AG04449 (cell line): ENCODE measurements at places on chromosomes 5 and 9.

GRCh38 chr5:76199336-76200318 lies 116.4 kb downstream of the SV2C start:
- DNase-seq, result no peak

GRCh38 chr9:133066181-133066983 lies 4.6 kb downstream of the CEL start:
- no peak for DNase-seq

GRCh38 chr5:3584724-3585531 lies 10.7 kb upstream of the IRX1 start:
- no peak for DNase-seq

GRCh38 chr5:39713250-39713916 lies 288.6 kb upstream of the DAB2 start:
- no peak for DNase-seq

GRCh38 chr5:2903451-2904395 lies 152.2 kb upstream of the IRX2 start:
- DNase-seq, result no peak

GRCh38 chr5:132086277-132086794 lies 12.7 kb downstream of the CSF2 start:
- DNase-seq, result no peak

GRCh38 chr5:88805151-88805784 lies 77.7 kb downstream of the MEF2C start:
- no peak for DNase-seq

DNA sequence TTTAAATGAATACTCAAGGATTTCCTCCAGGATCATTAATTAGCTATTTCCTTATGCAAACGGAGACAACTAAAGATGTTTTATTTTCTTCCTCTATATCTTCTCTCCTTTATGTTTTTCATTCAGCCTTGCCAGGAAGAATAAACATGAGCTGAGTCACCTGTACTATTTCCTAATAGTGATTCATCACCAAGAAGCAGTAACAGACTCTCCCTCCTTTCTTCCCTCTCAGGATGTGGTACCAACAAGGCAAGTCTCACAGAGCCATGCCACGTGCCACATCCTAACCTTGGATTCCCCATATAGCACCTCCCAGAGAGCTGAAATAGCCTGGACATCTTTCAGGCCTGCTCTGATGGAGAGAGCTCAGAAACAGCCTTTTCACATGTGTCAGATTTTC lies 758.6 kb upstream of the DMAC1 start:
- no peak for DNase-seq

DNA sequence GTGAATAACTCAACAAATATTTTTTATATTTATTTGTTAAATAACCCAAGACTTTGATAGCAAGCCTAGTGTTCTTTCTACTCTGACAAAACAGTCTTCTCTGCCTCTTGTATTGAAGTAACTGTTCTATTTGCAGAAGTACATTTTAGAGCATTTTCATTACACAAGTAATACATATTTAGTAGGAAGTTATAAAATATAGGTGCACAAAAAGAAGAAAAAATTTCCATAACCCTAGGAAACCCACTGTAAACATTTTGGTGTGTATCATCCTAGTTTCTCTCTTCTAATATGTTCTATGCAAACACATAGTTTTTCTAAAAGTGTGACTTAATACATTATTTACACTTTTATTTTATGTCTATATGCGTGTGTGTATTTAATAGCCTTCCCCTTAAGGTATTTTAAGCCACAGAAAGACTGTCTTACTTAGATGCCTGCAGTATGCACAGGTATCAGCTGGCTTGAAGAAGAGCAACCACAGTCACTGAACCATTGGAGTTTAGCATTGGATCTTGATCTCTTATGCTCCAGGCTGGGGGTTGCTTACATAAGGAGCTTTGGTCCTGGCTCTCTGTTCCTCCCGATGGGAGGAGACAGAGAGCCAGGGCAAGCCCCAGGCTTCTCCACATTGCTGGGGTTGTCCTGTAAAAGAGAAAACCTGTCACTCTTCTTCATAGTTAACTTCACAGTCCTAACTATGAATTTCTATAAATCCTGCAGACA lies 3.8 kb downstream of the SELENOP start:
- DNase-seq, result no peak

GRCh38 chr5:122444411-122444810 lies 132.4 kb downstream of the SNCAIP start:
- no peak for DNase-seq

DNA sequence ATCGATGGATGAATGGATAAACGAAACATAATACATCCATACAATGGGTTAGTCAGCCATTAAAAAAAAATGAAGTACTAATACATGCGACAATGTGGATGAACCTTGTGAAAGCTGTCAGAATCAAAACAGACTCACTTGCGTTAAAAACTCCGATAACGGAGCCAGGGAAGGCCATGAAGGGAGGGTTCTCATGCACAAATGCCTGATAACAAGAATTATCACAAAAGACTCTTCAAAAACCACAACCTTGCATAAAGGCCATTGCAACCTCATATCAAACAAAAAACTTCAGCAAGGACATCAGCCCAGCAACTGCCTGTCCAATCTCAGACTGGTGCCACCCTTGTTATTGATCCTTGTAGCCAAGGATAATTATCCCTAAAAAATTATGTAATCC lies 13.7 kb downstream of the ERMP1 start:
- DNase-seq, result no peak

- no peak for DNase-seq
Observed at GRCh38 chr9:19934301-19934871, 145.5 kb upstream of the SLC24A2 start.

GRCh38 chr9:91048749-91049148 lies 247.1 kb downstream of the SYK start:
- no peak for DNase-seq

DNA sequence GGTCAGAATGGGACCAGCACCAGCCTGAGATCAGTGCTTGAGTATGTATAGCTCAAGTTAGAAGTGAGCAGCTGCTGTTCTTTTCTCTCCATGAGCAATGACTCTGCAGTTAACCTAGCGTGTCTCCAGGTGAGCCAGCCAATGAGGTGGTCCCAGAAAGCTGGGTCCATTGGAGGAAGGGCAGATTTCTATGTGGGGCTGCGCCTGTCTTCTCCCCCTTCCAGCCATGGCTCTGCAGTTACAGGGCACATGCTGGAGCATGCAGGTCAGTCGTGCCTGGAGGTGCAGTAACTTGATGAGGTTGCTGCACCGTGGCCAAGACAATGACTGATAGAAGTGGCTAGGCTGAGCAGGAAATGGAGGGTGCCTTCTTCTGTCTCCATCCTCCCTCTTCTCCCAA lies 29.6 kb upstream of the CXCL14 start:
- DNase-seq, result no peak

- DNase-seq, result no peak
Observed at GRCh38 chr5:75856056-75856455, 138.8 kb upstream of the POC5 start.
